Lower leg skin (tissue), 4 donors: ENCODE measurements at places on chromosomes 6 and 20.
A peak's percentile ranks its signal among the peaks of the same experiment; 100 is the strongest.

DNA sequence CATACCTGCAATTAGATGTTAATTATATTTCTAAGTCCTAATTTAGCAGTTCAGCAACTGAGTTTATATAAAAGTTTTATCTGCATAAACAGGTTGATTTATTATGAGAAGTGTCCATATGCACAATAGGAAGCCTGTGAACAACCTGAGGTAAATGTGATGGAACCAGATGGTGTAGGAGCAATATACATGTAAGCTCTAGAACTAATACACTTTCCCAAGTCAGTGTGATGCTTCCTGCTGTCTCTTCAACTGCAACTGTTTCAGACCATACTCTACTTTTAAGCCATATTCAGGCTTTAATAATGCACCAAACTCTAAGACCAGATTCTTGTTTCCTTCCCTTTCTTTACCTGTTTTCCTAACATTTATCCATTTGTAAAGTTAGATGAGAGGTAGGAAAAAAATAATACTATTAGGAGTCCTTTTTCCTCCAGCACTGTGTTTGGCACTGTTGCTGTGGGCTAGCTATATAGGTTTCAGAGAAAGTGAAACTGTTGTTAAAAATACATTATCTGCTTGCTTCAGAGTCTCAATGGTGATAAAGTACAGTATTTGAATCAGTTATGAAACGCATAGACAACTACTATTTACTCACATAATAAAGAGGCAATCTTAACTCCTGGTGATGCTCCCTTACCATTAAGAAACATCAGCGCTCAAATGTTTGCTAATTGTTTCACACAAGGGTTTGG lies 1009.3 kb downstream of the GRIK2 start:
- no peak for DNase-seq

- peak; percentile 43 for DNase-seq
These were observed 20.7 kb upstream of the TRIM27 start for GRCh38 chr6:28944412-28944865.

DNA sequence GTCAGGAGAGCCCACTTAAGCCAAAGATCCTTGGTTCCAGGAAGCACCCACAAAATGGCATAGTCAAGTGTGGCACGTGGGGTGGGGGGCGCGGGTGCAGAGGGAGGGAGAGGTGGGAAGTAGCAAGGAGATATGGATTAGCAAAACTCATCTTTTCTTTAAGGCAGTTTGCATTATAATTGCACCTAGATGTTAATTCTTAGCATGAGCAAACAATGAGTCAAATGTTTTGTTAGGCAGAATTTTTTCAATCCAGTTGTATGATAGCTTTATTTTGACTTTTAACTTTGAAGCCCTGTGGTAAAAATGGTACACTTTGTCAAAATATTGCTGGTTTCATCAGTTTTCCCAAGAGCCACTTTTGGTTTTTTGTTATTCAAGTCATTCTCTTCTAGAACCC lies 15.0 kb downstream of the SCAND1 start:
- no peak for DNase-seq

DNA sequence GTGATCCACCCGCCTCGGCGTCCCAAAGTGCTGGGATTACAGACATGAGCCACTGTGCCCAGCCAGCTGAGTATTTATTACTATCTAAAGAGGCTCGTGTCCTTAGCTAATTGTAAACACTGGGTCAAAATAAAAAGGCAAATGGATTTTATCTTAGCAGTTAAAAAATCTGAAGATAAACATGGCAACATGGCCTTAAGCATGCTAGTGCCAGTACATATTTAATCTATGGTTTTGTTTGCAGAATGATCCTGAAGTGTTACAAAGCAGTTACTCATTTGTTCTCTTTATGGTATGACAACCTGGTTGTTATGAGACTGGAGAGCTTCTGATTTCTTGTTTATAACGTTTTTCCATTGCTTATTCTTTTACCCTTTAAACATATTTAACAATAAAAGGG lies 3.9 kb upstream of the KIAA0408 start:
- no peak for DNase-seq

DNA sequence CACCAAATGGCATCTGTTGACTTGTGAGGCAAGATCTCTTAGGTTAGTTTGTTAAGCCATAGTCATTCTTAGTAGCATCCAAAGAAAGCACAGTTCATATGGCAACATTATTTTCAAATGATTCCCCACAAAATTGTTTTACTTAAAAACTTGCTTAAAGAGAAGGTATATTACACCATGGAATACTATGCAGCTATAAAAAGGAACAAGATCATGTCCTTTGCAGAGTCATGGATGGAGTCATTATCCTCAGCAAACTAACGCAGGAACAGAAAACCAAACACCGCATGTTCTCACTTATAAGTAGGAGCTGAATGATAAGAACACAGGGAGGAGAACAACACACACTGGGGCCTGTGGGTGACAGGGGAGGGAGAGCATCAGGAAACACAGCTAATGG lies 10.9 kb upstream of the DSE start:
- DNase-seq, result no peak
